Activated effector memory CD4-positive, alpha-beta T cell treated with anti-CD3 and anti-CD28 coated beads, Interleukin-2, amount 50 U/mL, for 16 hours (primary cell): ENCODE measurements at places on chromosomes 5 and 9.
A peak's percentile ranks its signal among the peaks of the same experiment; 100 is the strongest.

DNA sequence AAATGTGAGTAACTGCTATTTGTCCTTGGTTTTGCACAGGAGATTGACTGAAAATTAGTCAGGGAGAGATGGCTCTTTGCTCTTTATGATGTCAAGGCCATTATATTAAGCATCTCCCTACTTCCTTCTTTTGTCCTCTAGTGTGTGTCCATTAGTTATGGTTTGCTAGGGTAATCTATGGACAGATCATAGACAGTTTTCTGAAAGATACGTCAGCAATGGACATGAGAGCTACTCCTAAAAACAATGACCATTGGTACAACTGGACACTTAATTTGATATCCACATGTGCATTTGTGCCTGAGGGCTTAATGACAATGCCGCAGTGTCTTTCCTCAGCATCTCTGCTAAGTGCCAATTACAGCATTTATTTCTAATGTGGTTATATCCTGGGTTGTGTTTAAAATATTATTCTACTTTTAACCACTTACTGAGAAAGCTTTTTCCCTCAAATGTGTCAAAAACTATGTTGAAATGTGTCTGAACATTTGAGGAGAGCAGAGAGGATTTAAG, 218.2 kb upstream of the RFX3 start:
- DNase-seq = no peak

- DNase-seq = no peak
These were observed 53.8 kb upstream of the PAPPA start for GRCh38 chr9:116099821-116100220.

DNA sequence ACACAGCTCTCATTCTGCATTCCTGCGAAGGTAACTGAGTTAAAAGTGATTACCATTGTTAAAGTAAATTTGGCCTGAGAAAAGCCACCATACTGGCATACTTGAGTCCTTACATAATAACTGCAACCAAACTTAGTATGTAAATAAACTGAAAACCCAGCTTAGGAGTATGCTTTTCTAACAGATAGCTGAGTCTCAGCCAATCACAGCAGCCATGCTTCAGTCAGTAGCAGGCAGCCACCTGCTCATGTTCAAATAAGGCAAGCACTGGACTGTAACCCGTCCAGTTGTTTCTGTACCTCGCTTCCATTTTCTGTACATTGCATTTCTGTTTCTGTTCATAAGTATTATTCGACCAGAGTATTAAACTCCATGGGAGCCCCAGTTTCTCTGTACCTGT, 58.6 kb downstream of the GCNT4 start:
- no peak for DNase-seq

- peak; percentile 72 for DNase-seq
These were observed 63.9 kb downstream of the SERINC5 start for GRCh38 chr5:80191991-80192398.

GRCh38 chr5:17929171-17929570, 294.9 kb downstream of the TAF11L14 start:
- DNase-seq = no peak

DNA sequence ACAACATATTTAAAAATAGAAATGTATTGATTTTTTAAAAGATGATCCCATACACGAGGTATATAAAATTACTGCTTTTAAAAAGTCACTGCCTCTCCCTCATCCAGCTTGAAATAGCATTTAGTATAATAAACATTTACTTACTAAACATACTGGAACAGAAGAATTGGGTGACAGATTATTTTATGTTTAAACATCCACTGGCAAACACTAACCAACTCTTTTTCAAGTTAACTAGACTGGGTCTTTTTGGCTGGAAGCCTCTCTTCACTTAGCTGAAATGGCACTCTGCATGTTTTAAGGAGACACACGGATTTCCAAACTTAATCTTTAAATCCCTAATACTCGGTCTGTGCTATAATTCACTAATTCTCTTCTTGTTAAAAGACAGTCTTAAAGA, 19.0 kb downstream of the CTXN3 start:
- DNase-seq = no peak

DNA sequence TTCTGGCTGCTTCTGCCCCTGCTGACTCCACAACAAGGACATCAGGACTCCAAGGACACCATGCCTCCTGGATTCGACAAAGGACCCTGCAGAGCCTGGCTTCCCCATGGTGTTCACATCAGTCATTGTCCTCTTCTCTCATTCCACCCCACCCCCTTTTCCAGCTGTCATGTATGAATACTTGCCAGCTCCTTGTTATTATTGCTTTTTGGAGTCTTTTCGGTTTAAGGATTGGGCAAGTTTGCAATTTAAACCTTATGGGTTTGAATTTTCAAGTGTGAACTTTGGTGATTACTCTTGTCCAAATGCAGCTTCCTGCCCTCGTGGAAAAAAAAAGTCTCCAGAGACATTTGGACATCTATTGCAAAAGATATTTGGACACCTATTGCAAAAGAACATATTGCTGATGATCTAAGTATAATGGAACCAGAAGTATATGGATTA, 14.2 kb upstream of the LVRN start:
- DNase-seq = no peak

DNA sequence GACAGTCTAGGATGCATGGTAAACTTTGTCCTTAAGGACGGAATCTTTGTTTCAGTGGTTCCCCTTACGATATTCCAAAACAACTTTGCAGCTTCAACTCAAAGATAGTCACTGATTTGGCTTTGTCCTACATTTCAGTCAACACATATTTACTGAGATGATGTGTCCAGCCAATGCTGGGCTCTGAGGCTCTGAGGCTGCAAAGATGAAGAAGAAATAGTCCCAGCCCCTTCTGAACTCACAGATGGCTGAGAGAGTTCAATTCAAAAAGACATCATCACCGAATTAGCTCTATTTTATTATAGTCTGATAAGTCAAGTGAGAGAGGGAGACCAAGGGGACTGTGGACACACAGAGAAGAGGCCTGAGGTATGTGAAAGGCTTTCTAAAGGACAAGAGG, 544.0 kb downstream of the ACTL7B start:
- no peak for DNase-seq
